ENCODE measurements at places on chromosomes 11 and 22.
A peak's percentile ranks its signal among the peaks of the same experiment; 100 is the strongest.

- DNase-seq: peak; percentile 27
Measured at GRCh38 chr11:10657308-10658271, 36.0 kb downstream of the IRAG1 start.

DNA sequence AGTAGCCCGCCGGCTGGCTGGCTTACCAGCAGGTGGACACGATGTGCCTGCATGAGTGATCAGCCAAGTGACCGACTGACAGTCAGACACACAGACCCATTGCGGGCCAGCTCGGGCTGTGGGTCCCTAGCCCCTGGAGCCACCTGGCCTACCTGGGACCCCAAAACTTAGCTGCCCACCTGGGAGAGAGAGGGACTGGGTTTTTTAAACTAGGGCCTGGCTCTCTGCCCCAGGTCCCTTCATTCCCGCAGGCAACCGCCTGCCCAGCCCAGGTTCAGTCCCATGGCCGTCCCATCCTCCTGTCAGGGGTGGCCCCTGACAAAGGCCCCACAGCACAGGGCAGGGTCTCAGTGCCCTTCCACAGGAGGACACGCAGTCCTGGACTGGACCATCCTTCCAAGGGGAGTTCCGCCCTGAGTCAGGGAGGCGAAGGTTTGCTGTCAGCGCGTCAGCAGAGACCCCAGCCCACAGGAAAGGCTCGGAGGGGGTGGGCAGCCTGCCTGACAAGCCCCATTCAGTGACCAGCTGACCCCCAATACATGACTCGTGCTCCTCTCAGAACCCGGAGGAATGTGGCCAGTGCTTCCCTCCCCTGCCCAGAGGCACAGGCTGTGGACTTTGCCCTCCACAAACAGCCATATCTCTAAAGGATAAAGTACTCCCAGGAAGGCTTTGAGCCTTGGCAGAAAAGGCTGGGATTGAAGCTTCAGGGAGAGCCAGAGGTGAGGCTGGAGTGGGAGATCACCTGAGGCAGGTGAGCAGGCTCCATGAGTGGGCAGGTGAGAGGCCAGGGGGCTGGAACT lies 8.4 kb downstream of the SLCO2B1 start:
- DNase-seq: no peak

DNA sequence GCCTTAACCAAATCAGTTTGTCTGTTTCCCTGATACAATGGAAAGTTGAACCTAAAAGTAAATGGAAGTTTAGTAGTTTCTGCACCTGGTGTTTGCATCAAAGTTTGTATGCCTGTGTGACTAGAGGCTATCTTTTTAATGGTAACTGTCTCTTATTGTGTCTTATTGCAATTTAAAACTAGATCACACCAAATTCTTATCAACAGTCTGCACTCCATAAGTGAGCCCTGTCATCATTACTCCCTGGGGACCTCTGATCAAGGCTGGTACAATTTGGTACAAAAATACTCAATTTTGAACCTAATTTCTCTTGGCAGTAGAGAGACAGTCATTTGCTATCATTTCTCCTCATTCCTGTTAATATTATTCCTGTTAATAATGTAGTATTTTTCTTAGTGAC lies 38.1 kb downstream of the ARHGAP1 start:
- DNase-seq: no peak

- no peak for DNase-seq
Measured at GRCh38 chr22:23207729-23208393, 27.6 kb downstream of the BCR start.

GRCh38 chr22:30940685-30941362 lies 27.8 kb downstream of the MORC2 start:
- DNase-seq: no peak

DNA sequence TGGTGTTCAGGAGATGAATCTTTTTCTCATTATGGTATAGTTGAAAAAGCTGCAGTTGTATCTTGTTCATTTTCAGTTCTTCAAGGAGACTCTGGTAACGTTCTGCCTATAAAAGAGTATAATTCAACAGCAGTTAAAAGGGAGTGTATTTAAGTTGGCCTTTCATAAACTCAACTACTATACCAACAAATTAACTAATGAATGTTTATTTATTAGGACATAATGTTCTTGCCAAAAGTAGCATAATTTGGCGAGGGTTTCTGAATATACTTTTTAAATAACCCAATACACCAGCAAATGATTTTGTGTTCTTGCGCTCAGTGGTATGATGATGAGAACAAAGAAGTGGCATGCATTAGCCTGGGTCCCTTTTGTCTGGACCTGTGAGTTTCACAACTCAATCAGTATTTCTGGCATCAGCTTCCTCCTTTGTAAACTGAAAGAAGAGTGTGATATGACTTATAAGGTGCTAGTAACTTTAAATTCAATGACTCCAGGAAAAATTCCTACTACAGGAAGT lies 10.9 kb downstream of the SMC1B start:
- no peak for DNase-seq

DNA sequence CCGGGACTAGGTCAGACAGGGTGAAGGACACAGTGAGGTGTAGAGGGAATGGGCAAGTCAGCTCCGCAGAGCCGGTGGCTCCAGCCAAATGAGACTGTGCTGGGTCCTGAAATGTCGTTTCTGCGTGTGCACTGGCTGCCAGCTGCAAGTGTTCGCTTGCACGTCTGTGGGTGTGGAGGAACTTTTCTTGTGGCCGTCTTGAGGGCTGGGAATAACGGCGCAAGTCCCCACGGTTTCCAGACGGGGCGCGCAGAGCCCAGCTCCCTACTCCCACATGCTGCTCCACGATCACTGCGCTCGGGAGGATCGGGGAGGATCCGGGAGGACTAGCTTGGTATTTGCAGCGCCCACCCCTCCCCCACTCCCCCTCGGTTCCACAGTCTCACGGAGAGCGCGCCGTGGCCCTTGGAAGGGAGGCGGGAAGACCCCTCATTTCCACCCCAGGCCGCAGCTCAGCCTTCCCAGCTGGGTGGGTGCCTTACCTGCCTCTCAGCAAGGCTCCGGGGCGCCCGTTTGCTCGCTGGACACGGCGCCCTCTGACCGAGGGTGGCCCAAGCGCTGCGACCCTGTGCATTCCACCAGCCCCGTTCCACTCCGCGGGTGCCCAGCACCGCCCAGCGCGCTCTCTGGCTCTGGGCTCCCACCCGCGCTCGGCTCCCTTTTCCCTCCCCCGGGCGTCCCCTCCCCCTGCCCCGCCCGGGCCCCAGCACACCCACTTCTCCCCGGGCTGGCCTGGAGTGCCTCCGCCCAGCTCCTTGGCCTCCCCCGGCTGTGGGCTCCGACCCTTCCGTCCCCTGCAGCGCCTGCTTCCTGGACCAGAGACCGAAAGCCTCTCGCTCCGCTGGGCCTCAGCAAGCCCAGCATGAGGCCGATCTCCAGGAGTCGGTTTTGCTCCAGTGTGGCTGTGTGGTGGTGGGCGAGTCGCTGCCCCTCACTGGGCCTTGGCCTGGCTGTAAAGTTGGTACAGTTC lies at the start of gene KCNE3:
KCNE3 (minus strand) TSS at position 634 of the 970 bp plus-strand sequence. CDS start 9,986 bp downstream, outside the sequence.
- no peak for DNase-seq

GRCh38 chr11:43987384-43988039 lies 45.1 kb downstream of the C11orf96 start:
- no peak for DNase-seq

DNA sequence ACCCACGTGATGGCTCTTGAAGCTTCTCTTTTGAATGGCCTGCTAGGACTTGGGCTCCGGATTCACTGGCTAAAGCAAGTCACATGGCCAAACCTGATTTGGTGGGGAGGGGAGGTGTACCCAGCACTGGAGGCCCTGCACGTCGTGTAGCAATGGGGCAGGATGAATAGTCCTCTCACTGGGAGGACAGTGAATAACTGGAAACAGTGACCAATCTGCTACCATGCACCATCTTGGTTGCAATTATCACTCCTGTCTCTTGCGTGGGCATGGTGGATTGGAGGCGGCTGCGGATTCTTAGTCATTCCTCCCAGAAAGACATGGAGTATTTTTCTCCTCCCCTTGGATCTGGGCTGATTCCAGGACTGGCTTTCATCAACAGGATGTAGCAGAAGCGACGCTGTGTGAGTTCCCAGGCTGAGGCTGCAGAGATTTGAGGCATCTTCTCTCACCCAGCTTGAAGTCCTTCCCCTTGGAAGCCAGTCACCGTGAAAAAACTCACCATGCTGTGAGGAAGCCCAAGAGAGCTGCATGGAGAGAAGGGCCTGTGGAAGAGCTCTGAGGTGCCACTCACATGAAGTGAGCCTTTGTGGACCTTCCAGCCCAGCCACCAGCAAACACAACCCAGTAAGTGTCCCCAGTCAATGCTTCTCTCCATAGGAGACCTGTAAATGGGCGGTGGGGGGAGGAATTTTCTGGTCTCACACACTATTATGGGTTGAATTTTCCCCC lies 70.4 kb downstream of the IGLL1 start:
- DNase-seq: no peak

DNA sequence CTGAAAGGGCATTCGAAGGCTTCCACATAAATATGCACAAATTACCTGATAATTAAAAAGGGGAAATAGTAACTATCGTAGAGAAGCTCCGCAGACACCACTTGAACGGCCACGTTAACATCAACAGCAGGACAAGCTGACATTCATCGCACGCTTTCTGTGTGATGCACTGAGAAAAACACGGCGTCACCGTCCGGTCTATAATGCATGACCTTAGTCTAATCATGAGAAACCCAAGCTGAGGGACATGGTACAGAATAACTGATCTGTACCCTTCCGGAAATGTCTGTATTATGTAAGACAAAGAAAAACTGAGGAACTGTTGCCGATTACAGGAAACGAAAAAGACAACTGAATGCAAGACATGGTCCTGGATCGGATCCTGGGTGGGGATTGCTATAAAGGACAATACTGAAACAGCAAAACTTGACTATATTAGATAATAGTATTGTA lies 678 bp upstream of the RANGAP1 start:
- DNase-seq: peak; percentile 61

- no peak for DNase-seq
Measured at GRCh38 chr11:3171931-3172560, 6.9 kb upstream of the OSBPL5 start.

DNA sequence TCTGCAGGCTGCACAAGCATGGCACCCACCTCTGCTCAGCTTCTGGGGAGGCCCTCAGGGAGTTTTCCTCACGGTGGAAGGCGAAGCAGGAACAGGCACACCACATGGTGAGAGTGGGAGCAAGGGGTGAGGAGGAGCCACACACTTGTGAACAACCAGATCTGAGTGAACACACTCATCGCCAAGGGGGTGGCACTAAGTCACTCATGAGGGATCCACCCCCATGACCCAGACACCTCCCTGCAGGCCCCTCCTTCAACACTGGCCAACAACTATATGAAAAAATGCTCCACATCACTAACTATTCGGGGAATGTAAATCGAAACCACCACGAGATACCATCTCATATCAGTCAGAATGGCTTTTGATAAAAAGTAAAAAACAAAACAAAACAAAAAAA lies 722 bp upstream of the KRTAP5-2 start:
- DNase-seq: no peak

DNA sequence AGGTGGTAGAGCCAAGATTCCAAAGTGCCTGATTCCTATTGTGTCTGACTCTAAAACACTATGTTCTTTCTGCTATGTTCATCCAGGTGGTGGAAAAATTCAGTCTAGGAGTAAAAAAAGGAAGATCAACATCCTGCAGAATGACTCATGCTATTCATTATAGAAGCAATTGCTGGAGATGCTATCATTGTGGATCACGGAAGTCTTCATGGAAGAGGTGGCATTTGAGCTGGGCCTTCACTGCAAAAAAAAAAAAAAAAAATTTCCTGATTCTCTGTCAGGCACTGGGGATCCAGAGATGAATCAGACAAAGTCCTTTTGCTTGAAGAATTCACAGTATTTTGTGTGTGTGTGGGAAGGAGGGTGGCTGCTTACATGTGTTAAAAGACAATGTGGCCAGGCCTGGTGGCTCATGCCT lies 1.4 kb upstream of the UVRAG start:
- no peak for DNase-seq

DNA sequence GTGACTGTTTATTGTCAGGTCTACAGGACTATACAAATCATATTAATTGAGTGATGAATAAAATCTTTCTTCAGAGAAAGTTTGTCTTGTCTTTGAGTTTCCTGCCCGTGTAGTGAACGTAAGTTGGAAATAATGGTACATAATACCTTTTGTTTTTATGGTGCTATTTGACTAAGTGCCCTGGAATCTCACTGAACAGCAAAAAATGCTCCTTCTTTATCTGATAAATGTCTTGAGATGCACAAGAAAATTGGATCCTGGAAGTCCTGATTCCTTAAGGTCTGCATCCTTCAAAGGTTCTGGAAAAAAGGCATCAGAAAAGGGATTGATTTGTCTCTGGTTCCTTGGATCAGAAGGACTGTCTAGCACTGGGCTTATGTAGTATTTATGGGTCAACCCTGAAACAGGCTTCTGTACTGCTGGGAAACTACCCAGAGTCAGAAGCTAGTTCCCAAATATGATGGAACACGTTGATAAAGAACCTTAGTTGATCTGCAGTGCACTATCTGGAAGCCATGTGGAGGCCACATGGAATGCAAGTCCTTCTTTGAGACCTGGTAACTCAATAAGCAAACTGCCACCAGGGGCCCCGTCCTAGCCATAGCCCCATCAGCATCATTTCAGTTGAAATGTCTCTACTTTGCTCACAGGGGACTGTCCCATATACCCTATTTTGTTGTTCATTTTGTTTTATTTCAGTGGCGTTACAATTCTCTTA lies 100.6 kb upstream of the CD44 start:
- DNase-seq: no peak

DNA sequence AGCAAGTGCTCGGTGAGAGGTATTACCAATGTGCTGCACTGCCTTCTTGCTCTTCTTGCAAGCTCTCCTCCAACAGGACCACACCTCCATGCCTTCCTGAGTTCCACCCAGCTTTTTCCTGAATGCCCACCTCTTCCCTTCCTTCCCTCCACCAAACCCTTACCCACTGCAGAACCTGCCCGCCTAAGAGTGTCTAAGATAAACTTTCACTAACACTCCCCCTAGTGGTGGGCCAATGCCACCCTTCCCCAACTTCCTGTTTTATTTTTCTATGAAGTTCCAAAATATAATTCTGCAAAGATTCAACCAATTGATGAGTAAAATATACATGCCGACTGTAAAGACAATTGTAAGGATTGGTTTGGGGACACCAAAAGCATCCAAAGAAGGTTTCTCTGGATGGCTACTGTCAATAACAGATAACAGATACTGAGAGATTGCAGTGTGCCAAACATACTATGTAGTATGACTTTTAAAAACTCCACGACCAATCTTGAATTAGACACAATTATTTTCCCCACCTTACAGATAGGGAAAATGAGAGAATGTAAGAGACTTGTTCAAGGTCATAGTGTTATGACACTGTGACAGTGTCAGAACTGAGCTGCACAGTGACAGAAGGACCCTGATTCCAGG lies 38.6 kb upstream of the BMAL1 start:
- peak; percentile 68 for DNase-seq

GRCh38 chr11:6615882-6616585 lies 3.2 kb downstream of the TPP1 start:
- DNase-seq: no peak

GRCh38 chr22:36728505-36728904 lies 25.0 kb upstream of the CACNG2 start:
- no peak for DNase-seq

DNA sequence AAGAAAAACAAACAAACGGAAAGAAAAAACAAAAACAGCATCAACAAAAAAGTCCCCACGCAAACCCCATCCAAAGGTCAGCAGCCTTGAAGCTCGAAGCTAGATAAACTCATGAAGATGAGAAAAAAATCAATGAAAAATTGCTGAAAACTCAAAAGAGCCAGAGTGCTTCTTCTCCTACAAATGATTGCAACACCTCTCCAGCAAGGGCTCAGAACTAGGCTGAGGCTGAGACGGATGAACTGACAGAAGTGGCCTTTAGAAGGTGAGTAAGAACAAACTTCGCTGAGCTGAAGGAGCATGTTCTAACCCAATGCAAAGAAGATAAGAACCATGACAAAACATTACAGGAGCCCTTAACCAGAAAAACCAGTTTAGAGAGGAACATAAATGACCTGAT lies 18.4 kb upstream of the FTH1 start:
- DNase-seq: no peak
